GM12891 (cell line): ENCODE measurements at places on chromosomes 2 and 18.

DNA sequence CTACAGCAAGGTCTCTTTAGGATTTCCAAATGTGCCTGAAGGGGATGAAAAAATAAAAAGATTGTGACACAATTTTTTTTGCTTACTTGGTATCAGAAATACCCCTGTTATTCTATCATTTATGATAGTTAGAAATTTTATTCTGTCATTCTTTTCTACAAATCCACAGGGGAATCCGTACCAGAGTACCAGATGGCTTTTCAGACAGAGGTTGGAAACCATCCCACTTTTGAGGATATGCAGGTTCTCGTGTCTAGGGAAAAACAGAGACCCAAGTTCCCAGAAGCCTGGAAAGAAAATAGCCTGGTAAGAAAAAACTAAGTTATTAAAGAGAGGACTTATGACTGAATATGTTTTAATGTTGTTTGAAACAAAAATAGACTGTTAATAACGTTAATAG is 92.6 kb upstream of the FAM117B start:
- no peak for DNase-seq

- no peak for DNase-seq
These were observed 74.5 kb downstream of the RTP5 start for GRCh38 chr2:241943961-241944575.

- DNase-seq, result no peak
These were observed 67.6 kb upstream of the FAM124B start for GRCh38 chr2:224469374-224469964.

GRCh38 chr2:128979182-128979581 is 660.5 kb upstream of the HS6ST1 start:
- no peak for DNase-seq

GRCh38 chr2:22902180-22902550 is 482.8 kb upstream of the KLHL29 start:
- DNase-seq, result no peak

- DNase-seq, result no peak
These were observed 83.0 kb downstream of the FAM117B start for GRCh38 chr2:202717598-202718310.

- DNase-seq, result no peak
These were observed 133.9 kb downstream of the ARHGAP15 start for GRCh38 chr2:143263066-143263625.
